Neural crest cell (in vitro differentiated cells): ENCODE measurements at places on chromosomes 1 and 21. TPM values are rescaled to one million over a fixed set of nuclear protein-coding genes. Genes with fewer than 3 reads are reported as not detected.

Gene BROX
- 31.5 and 34.7 TPM in 2 replicates for total RNA-seq

Gene ZC3H12A
- 3.0 and 3.6 TPM in 2 replicates for total RNA-seq

Gene OR2G6
- total RNA-seq, result not detected in 2 replicates

DNA sequence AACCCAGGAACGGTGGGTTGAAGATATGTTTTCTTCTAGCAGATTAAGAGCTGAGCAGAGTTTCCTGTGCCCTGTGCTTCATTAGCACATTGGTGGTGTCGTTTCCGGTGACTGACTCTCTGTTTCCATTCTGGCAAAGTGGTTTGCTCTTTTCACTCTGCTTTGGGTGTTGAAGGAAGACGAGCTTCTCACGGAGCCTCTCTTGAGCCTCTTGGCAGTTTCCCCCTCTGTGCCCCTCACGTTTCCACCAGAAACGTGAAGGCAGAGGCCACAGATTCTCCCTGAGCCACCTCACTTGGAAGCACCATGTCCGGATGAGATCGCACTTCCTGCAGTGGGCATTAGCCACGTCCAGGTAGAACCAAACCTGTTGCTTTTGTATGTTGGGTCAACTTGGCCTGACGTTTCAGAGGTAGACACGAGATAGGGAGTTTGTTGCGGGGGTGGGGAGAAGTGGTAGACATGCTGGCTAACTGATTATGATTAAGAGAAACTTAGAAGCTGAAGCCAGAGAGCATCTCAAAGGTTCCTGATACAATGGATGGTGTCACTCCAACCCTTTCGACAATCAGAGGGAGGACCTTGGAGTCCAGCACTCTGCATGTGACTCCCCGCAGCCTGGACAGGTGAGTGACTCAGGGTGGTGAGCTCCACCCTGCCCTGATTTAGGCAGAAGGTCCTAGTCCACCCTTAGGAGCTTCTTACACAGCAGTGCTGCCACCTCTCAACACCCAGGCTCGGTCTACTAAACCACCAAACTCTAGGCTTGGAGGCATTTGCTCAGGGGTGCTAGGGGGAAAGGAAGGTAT, at the start of gene LAX1:
LAX1 (plus strand) TSS at position 155 of the 809 bp plus-strand sequence; CDS start at position 538, 383 bp downstream.
- H3K4me3 ChIP-seq, result no peak within 1 kb of the TSS
- H3K4me1 ChIP-seq, result peaks cover 10% of the 10 kb centered on the region
- H3K27ac ChIP-seq, result no peak within 1 kb of the TSS
- no peaks in the 10 kb centered on the region for H3K27me3 ChIP-seq
- no peak for DNase-seq

- H3K36me3 ChIP-seq, result peaks cover 15% of the 10 kb centered on the region
- H3K4me1 ChIP-seq, result peaks cover 65% of the 10 kb centered on the region
- DNase-seq, result peak; percentile 46
- peak overlapping the region; percentile 86 for H3K27ac ChIP-seq
- H3K27me3 ChIP-seq, result peaks cover 86% of the 10 kb centered on the region
These were observed 837 bp downstream of the FOXD3 start for GRCh38 chr1:63322944-63323864.
